ENCODE measurements at places on chromosomes 12 and 14.

GRCh38 chr14:69652942-69653684 is 41.7 kb downstream of the SUSD6 start:
- no peak for DNase-seq

DNA sequence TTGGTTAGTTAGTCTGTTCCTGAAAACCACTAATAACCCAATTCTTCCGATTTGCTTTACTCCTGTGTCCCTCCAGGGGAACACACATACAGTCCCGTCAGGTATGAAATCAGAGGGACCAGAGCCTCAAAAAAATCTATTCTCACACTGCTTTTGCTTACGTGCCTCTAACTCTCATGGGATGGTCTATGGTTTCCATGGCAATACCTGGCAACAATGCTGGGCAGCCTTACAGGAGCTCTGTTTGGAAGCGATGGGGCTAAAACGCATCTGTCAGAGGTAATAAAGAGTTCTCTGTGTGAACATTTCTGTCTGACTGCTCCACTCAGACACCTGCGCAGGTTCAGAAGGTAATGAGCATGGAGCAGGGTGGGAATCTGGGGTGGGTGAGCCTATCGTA is 376.2 kb downstream of the GXYLT1 start:
- no peak for DNase-seq

DNA sequence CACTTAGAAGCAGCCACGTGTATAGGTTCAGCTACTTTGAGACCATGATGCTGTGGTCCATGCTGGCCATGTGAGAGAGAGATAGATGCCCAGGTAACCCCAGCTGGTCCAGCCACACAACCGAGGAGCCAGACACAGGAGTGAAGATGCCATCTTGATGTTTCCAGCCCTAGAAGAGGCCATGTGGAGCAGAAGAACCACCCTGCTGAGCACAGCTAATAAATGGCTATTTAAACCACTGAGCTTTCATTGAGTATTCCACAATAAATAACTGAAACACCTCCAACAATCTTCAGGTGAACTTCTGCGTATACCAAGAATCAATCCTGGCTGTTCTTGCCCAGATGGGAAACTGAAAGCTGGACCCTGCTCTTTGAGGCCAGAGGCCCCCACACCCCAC is 84.0 kb upstream of the GSC start:
- DNase-seq = no peak

DNA sequence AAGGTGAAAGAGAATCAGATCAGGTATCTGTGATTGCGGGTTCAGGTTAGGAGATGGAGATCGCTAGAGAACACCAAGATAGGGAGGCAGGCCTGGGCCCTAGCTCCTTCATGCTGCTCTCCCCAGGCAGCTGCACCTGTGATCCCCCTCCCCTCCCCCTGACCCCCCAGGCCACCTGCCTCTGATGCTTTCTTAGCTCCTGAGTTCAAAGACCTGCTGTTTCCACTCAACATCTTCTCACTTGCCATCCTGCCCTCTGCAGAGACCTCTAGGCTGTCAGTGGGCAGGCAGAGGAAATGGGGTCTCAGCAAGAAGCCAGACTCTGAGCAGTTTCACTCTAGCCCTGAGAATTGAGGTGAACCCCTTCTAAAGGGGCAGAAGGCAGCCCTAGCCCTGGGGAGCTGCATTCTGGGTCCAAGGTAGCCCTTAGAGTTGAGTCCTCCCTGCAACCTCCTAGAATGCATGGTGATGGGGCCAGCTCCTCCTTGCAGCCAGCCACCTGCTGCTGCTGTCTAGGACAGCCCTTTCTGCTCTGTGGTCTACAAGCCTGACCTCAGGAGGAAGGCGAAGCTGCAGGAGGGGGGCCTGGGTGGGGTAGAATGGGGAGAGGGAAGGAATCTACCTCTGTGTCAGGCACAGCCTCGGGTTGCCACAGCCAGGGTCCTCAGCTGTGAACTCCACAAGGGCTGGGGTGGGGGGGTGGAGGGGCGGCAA is 6.4 kb upstream of the SLC48A1 start:
- no peak for DNase-seq

DNA sequence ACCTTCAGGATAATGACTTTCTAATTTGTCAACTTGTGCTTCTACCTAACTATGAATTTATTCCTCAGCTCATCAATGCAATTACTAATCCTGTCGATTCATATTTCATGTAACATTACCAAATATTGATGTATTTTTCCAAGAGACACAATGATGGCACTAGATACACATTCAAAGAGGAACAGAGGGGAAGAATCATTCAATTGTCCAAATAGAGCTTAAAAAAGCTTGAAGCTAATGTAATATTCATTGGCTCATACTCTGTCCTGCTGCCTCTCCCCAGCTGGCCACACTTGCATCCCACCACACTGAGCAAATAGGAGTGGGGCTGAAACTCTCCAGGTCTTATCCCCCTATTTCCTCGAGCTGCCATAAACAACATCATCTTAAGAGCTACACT is 9.3 kb downstream of the TESPA1 start:
- no peak for DNase-seq

DNA sequence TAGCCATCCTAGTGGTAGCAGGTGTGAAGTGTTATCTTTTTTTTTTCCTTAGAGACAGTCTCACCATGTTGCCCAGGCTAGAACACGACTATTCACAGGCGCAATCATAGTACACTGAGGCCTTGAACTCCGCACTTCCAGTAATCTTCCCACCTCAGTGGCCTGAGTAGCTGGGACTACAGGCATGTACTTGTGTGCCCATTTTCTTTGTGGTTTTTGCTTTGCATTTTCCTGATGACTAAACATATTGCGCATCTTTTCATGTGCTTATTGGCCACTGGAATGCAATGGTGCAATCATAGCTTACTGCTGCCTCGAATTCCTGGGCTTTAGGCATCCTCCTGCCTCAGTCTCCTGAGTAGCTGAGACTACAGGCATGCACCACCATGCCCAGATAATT is 33.3 kb upstream of the GCH1 start:
- DNase-seq = no peak
